ENCODE measurements at places on chromosomes 4 and X.

DNA sequence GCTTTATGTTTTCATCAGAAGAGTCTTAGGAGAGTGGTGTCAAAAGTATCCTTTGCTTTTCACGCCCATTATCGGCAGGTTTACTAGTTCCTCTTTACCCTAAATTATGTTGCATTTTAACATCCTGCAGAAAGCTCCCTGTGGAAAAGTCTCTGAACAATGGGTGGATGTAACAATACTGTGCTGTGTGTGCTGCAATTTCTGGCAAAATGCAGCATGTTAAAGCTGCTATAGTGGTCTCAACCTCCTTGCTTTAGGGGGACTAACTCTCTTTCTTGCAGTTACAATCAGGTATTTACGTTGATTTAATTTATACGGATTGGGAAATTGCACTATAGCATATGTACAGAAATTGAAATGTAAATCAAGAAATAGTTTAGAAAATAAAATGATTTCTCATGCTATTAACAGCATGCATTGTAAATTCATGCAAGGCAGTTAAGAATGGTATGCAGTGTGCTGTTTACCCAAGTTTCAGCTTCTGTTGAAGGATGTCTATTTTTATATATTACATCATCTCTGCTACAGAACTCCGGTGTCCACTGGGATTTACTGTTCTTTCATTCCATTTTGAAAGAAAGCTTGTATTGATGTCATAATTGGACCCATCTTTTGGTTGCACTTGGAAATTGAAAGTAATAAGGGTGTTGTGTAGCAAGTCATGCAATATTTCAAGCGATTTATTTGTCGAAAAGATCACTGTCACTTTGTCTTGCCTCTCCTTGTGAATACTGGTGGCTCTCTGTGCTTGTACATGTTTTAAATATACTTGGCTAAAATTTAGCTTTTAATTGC lies 145.7 kb downstream of the RAPGEF2 start:
- no peak for DNase-seq

DNA sequence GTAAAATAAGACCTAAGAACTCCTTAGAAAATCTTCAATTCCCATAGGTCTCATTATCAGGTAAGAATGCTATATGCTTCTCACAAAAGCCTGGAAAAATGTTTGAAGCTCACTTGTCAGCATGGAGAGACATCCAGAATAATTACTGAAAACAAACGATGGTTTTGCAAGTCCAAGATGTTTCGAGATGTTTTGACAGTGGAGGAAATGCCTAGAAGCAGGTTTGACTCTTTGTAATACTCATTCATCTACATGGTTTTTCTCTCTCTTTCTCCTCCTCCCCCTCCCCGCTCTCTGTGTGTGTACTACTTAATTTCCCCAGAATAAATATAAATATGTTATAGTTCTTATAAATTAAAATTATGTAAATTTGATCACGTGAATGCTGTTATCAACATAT lies 131.9 kb upstream of the NR3C2 start:
- DNase-seq = no peak

- peak; percentile 55 for DNase-seq
Measured at GRCh38 chrX:132615391-132616131, 126.7 kb upstream of the MBNL3 start.

GRCh38 chrX:39896951-39897740 lies 200.6 kb downstream of the BCOR start:
- DNase-seq = peak; percentile 68

- no peak for DNase-seq
Measured at GRCh38 chr4:81523672-81524327, 52.1 kb upstream of the RASGEF1B start.

DNA sequence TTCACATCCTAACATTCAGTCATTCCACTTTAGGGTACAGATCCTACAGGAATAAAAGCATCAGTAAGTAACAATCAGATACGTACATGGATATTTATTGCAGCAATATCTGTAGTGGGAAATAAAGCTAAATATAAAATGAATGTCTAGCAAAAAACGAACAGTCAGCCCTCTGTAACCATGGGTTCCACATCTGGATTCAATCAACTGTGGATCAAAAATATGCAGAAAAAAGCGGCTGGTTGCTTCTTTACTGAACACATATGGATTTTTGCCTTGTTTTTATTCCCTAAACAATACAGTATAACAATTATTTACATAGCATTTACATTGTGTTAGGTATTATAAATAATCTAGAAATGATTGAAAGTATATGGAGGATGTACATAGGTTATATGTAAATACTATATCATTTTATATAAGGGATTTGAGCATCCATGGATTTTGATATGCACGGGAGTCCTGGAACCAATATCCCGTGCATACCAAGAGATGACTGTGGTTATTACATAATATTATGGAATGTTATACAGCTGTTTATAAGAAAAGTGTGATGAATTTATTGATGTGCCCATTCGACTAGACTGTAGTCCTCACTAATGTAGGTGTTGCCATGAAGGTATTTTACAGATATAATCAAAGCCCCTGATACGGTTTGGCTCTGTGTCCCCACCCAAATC lies 132.8 kb downstream of the ARHGEF9 start:
- DNase-seq = no peak

DNA sequence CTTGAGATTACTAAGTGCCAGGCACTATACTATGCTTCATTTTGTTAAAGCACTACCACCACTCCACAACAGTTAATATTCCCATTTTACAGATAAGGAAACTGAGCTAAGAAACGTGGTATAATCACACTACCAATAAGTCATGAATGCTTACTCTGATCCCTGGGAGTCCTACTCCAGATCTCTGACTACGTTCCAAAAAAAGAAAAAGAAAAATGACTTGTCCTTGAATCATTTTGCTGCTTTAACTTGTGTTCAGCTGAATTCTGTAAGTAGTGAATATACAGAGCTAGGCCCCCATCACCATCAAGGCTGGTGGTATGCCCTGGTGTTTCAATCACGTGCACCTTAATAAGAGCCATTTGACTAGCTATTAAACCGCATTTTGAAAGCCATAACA lies 39.4 kb downstream of the LDB2 start:
- DNase-seq = no peak

All from aorta (tissue), 5 donors.